ENCODE measurements at places on chromosomes 13 and 19.
A peak's percentile ranks its signal among the peaks of the same experiment; 100 is the strongest.

DNA sequence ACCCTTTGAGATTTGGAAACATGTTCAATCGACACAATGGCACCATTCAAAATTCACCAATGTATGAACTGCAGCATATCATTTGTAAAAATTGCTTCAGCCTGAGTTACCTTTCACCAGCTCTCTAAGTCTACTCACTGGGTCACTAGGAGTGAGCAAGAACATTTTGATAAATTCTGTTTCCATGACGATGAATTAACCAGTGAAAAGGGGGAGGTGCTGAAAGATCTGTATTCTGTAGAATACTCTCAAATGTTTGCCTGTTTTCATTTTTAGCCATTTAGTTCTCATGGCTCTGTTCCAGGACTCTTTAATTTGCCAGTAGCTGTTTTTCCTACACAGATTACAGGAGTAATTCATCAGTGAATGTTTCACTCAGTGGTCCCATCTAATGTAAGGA, 883.4 kb downstream of the DIAPH3 start:
- no peak for DNase-seq

DNA sequence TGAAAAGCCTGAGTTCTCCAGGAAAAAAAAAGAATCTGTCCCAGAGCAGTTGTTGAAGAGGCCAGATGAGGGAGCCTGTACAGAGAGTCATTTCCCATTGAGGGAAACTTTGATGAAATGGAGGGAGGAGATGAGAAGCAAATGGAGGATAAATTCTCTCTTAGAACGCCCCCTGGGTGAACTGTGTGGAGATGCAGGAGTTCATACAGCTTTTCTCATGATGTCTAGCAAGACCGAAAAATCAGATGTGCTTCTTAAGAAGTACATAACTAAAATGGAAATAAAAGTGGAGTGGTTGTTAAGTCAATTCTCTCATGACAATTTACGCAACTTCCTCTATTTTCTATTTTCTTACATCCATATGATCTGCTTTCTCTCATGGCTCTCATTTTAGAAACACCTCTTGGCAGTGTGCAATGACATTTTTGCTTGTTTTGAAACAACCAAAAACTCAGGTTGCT, 1263.1 kb downstream of the PCDH9 start:
- peak; percentile 14 for DNase-seq

DNA sequence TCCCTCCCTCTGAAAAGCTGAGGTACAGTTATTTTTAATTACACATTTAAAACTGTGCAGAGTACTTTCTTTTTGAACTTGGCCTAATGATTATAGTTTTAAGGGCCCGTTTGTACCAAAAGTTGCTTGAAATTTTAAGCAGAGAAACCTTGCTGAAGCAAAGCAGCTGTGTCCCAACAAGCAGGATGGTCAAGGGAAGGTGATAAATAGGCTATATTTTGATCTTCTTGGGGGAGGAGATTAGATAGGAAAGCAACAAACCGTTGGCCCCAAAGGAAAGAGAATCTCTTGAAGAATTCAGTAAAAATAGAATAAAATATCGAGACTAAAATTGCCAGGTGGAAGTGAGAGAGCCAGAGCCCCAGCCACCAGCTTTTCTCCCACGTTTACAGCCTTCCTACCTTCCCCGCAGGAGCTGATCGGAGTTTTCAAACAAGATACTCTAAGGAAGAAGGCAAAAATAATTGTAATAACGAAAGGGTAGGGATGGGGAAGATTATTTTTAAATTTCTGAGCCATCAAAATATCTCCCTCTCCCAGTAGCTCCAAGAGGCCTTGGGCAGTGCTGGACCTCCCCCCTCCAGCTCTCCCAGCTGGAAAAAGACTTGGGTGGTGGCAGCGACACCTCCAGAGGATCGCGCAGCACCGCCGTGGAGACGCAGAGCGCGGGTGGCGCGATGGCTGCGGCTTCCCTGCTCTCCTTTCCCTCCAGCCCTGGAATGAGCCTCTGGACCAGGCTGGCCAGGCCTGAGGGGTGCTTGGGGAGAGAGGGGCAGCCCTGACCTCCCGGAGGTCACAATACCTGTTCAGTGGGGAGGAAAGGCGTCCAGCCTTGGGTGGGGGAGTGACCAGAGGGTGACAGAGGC, 5.8 kb downstream of the ZIC2 start:
- no peak for DNase-seq

DNA sequence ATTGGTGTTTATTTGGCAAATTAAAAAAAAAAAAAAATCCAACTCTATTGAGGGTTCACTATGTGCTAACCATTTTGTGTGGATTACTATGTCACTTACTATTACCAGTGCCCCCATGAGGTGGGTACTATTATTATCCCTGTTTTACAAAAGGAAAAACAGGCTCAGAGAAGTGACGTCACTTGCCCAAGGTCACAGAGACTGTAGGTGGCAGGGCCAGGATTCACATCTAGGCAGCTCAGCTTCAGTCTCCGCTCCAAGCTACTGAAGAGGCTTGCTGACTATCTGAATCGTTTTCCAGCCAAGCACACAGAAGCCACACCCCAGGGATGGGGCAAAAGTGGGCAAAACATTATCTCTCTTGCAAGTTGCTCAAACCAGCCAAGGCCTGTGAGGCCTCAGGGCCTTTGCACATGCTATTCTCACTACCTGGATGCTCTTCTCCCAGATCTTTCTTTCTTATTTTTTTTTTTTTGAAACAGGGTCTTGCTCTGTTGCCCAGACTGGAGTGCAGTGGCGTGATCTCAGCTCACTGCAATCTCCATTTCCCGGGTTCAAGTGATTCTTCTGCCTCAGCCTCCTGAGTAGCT, 4.8 kb upstream of the ANGPTL8 start:
- no peak for DNase-seq

DNA sequence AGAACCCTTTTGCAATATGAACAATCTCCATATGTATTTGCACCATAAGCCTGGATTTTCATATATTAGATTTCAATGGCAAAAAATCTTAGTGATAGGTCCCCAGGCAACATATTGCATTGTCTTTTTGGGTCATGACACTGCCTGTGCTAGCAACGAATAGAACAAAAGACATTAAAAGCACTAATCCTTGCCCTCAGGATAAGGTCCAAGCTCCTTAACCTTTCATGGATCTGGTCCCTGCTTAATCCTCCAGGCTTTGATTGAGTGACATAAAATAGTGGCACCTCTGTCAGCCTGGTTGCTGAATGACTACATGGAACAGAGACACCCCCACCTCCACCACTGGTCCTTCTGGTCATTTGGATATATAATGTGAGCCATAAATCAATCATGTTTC, 134.4 kb downstream of the RBM26 start:
- no peak for DNase-seq

GRCh38 chr19:18292810-18293641, 11.6 kb upstream of the JUND start:
- no peak for DNase-seq

DNA sequence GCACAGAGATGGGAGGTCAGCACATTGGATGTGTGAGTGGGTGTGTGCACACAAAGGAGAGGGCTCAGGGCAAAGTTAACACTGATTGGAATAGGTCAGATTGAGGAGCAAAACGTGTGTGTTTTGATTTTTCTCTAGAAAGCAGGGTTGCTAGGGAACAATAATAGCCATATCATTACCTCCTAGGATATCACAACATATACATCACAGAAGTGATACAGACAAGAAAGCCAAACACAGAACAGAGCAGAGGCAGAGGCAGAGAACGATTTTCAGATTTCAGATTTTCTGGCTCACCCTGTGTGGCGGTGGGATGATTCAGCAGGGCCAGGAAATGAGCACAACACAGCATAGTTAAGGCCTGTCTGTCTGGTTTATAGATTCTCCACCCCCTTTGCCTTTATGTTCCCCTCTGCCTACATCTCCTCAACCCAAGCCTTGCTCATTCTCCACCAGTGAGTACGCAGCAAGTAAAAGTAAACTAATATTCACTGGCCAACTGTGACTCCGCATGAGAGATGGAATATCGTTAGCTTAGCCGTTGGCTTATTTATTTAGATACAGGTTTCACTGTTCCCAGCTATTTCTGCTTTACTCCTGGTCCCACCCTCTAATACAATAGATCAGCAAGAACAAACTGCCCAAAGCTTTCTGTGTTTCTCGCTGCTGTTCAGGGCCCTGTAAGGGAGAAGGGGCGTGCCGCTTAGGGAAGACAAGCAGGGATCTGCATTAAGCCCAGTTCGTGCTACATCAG, 182.7 kb upstream of the TSC22D1 start:
- no peak for DNase-seq

DNA sequence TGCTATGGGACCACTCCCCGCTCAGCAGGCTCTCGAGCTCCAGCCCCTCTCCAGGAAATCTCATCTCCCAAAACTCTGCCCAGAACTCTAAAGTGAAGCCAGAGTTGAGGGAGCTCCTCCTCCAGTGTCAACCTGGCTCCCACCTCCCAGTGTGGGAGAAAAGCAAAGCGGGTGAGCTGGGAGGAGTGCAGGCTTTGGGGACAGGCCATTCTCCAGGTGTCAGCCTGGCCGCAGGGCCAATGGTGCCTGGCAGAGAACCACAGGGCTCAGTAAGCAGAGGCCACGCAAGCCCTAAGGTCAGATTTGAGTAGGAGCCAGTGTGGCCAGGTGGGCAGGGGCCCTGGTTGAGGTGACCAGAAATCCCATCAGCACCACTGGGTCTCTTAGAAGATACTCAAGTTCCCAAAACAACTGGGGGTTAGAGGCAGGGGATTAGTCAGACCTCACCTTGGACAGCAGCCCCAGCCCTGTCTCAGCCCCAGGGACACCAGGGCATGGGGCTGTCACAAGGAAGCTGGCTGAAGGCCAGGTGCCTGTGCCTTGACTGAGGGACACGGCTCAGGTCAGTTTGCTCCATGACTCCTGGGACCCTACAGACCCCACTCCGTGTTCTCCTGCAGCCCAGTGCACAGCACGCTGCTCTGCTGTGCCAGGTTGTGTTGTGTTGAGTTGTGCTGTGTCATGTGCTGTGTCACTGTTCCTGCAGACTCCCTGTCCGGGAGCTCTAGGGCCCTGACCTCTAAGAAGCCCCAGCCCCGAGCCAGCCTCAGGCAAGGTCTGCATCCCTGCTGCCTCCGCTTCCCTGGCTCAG, 2.8 kb upstream of the ZNF181 start:
- DNase-seq = no peak

GRCh38 chr19:7280940-7281666, 13.1 kb downstream of the INSR start:
- no peak for DNase-seq

DNA sequence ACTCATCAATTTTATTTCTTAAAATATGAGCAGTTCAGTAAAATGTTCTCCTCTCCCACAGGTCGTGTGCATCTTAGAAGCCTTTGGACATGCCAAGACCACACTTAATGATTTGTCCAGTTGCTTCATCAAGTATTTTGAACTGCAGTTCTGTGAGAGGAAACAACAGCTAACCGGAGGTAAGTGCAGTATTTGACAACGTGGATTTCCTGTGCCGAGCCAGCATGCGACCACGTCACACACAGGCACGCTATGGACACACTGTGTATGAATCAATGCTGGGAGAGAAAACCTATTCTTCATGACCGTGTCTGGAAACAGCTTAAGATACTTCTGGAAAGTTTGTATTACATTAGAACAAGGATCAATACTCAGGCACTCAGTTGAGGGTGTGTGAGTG, 268.5 kb downstream of the MYO16 start:
- DNase-seq = no peak

DNA sequence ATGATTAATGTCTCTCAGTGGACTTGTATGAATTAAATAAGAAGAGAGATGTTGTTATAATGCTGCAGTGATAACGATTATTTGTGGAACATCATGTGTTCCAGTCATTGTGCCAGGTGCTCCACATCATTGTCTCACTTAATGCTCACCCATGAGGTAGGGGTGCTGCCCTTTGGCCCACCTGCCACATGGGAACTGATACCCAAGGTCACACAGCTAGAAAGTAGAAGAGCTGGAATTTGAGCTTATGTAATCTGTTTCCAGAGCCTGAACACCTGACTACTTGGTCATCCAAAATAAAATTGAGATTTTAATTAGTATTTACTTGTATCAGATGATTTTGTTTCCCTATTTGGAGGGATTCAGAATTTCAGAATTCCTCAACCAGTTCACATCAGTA, 36.0 kb upstream of the GPI start:
- DNase-seq = no peak

DNA sequence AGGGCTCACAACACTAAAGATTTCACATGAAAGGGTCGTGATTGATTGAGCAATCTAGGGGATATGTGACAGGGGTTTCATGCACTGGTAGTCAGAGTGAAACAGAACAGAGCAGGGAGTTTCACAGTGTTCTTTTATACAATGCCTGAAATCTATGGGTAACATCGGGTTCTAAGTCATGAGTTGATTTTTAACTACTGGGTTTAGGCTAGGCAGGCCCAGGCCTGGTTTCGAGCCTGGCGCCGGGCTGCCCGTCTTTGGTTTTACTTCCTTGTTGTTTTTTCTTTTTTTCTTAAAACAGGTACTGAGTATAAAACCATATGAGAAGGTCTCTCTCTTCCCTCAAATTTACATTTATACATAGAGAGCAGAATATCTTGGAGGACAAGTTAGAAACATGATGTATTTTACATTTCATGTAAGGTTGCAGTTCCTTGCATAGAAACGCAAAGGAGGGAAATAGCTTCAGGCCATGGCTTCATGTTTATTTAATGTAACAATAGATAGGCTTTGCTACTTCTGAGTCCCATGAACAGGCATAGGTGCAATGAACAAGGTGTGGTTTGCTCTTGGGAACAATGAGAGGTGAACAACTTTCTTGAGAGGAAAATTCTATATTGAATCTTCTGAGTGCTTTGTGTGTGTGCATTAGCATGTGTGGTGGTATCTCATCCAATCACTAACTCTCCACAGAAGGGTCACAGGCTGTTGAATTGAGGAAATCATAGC, 128.9 kb upstream of the RXFP2 start:
- no peak for DNase-seq

DNA sequence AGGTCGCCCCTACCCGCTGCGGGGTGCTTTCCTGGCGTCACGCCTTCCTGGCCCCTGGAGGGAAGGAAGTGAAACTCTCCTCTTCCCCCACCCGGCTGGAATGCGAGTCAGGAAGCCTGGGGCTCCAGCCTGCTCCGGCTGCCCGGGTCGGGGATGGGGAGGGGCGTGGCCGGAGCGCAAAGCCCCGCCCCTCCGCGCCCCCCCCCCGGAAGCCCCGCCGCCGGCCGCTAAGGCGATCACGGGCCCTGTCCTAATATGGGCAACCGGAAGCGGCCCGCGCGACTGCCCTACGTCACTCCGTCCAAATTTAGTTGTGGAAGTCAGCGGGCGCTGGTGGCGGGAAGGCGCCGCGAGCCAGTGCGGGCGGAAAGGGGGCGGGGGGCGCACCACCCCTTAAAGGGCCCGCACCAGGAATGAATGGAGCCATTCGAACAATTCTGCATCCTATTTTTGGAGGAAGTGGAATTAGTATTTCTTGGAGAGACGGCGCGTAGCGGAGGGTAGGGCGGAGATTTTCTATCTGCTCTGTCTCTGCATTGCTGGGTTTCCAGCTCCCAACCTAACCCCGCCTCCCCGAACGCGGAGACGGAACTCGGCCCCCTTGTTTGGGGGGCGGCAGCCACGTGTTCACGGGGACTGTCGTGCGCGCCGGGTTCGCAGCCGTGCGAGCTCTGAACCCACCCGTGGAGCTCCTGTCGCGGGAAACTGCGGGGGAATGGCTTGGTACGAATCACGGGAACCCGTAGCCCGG, 1.6 kb downstream of the IER2 start:
- DNase-seq = peak; percentile 97

GRCh38 chr13:76004416-76004815, 368.3 kb downstream of the LMO7 start:
- DNase-seq = no peak

Measured in putamen (tissue), 1 donor.